ENCODE measurements at places on chromosomes 1 and 21. TPM values are rescaled to one million over a fixed set of nuclear protein-coding genes. Genes with fewer than 3 reads are reported as not detected.

DENND1B gene
- total RNA-seq = 25.9 TPM

TP73 gene
- 0.62 TPM for total RNA-seq

FAM177B gene
- total RNA-seq = not detected

WNT2B gene
- 0.34 TPM for total RNA-seq

ZNHIT6 gene
- total RNA-seq = 18.4 TPM

PHTF1 gene
- total RNA-seq = 22.6 TPM

NR1I3 gene
- not detected for total RNA-seq

MANEAL gene
- total RNA-seq = 1.4 TPM

FMO1 gene
- not detected for total RNA-seq

CD48 gene
- 386 TPM for total RNA-seq

- no peak within 1 kb of the TSS for H3K27ac ChIP-seq
- peak; percentile 31 for DNase-seq
- peaks cover 3% of the 10 kb centered on the region for H3K4me1 ChIP-seq
- H3K36me3 ChIP-seq = peaks cover 2% of the 10 kb centered on the region
- peaks cover 48% of the 10 kb centered on the region for H3K27me3 ChIP-seq
Measured at GRCh38 chr1:56644919-56645676, at the start of gene PRKAA2. Gene PRKAA2 (plus strand): TSS chr1:56645314. CDS start chr1:56645388, 74 bp downstream.

- peak within 1 kb of the TSS; percentile 69 for H3K4me3 ChIP-seq
- DNase-seq = peak; percentile 63
- H3K4me1 ChIP-seq = peaks cover 5% of the 10 kb centered on the region
Measured at GRCh38 chr1:236685917-236686814, at the start of gene ACTN2. Gene ACTN2 (plus strand): TSS chr1:236686499. CDS start chr1:236686674, 175 bp downstream.

GRCh38 chr1:175788586-175789252 lies 45.3 kb upstream of the TNR start:
- no peak overlapping the region for H3K27ac ChIP-seq
- H3K27me3 ChIP-seq = peaks cover 3% of the 10 kb centered on the region
- no peaks in the 10 kb centered on the region for H3K4me1 ChIP-seq
- no peak for DNase-seq

- no peaks in the 10 kb centered on the region for H3K4me1 ChIP-seq
- H3K27me3 ChIP-seq = no peaks in the 10 kb centered on the region
- no peak for DNase-seq
- H3K27ac ChIP-seq = no peak overlapping the region
- no peaks in the 10 kb centered on the region for H3K36me3 ChIP-seq
Measured at GRCh38 chr1:56304975-56305374, 274.4 kb downstream of the PLPP3 start.

DNA sequence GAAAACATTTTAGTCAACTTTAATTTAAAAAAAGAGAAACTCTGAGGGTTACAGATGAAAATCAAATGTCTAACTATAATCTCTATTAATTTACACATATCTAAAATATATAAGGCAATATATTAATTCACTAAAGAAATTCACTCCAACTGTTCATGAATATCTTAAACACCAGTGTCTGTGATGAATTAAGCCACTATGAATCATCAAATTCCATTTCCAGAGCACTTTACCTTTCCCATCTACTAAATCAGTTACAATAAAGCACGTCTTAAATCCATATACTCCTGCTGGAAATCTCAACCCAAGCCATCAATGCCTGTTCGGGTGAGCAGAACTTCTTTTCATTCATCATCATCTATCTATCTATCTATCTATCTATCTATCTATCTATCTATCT lies 4.3 kb downstream of the TAF5L start:
- H3K4me3 ChIP-seq = no peak overlapping the region
- DNase-seq = no peak
- peaks cover 7% of the 10 kb centered on the region for H3K36me3 ChIP-seq
- no peak overlapping the region for H3K27ac ChIP-seq

GRCh38 chr1:80278936-80279335 lies 1272.4 kb upstream of the ADGRL4 start:
- H3K4me1 ChIP-seq = no peaks in the 10 kb centered on the region
- no peak overlapping the region for H3K27ac ChIP-seq
- H3K4me3 ChIP-seq = no peak overlapping the region
- no peaks in the 10 kb centered on the region for H3K36me3 ChIP-seq
- H3K27me3 ChIP-seq = no peaks in the 10 kb centered on the region
- DNase-seq = no peak

- peaks cover 14% of the 10 kb centered on the region for H3K27me3 ChIP-seq
- no peaks in the 10 kb centered on the region for H3K36me3 ChIP-seq
- no peak for DNase-seq
- H3K4me1 ChIP-seq = peaks cover 4% of the 10 kb centered on the region
Measured at GRCh38 chr1:229087906-229088305, 183.0 kb upstream of the RAB4A start.

DNA sequence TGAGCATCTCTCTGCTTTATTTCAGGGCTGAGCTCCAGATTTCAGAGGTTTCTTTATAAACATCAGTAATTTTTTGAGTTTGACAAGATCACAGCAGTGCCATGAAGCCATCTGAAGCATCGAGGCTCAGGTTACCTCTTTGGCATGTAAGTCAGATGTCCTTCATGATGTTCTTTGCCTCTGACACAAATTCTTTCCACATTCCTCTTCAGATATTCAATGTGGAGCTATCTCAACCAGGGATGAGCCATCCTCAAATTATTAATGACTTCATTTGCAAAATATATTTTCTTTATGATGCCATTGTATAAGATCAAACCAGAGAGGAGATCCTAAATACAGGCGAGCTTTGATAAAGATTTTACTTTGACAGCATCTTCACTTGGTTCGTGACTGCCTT lies 256.7 kb downstream of the COL11A1 start:
- no peak overlapping the region for H3K27ac ChIP-seq
- no peak overlapping the region for H3K4me3 ChIP-seq
- H3K27me3 ChIP-seq = no peaks in the 10 kb centered on the region
- no peak for DNase-seq

DNA sequence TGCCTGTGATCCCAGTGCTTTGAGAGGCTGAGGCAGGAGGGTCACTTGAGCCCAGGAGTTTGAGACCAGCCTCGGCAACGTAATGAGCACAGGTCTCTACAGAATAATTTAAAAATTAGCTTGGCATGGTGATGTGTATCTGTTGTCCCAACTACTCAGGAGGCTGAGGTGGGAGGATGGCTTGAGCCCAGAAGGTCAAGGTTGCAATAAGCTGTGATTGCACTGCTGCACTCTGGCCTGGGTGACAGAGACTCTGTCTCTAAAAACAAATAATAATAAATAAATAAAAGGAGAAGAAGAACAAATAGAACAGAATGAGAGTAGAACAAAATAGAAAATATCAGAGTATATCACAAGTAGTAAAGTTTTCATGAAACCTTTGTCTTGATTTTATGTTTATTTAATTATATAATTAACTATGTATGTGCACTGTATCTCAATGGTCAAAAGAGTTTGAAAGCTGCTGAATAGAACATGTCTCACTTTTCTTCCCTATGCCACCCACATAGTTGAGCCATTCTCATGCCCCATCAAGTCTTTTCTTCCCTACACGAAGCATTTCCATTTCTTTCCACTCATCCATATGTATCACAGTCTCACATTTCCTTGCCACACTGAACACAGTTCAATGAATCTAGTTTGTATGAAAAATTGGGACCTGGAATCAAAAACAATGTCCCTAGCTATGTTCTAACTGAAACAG lies 22.9 kb upstream of the APOBEC4 start:
- H3K27ac ChIP-seq = no peak overlapping the region
- H3K36me3 ChIP-seq = peaks cover 2% of the 10 kb centered on the region
- no peaks in the 10 kb centered on the region for H3K4me1 ChIP-seq
- peaks cover 5% of the 10 kb centered on the region for H3K27me3 ChIP-seq
- no peak for DNase-seq
- H3K4me3 ChIP-seq = no peak overlapping the region

DNA sequence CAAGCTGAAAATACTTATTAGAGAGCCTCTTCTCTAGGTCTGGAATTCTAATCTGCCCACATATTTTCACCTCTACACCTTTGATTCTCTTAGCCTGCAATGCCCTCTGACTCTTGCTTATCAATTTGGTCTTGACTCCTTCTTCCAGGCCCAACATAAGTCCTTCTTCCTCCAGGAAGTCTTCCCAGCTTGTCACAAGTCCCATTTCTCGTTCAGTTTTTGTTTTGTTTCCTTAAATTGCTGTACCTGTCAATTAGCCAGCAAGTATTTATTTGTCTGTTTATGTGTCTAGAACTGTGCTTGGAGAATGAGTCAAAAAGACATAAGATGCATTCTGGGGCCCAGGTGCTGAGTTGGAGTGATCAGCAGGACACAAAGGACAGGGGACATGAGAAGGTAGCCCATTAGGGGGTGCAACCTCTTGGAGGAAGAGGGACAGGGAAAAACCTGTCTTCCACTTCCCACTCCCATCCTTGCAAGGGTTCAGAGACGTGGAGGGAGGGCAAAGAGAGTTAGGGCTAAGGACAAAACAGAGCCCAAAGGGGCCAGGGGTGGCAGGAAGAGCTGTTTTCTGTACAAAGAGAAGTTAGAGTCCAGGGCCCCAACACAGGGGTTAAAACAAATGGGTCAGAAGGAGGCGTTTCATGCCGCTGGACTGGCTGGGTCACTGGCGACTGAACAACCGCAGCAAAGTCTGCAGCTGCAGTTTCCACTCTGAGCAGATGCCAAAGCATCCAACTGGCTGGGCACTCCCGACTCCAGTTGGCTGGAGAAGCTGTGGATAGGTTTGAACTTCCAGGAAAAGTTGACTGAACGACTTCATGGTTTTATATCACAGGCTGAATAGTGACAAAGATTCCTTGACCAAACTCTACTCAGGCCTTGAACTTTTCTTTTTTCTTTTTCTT lies 10.7 kb upstream of the CNR2 start:
- peaks cover 1% of the 10 kb centered on the region for H3K4me1 ChIP-seq
- H3K27me3 ChIP-seq = peaks cover 11% of the 10 kb centered on the region
- no peak overlapping the region for H3K27ac ChIP-seq
- H3K36me3 ChIP-seq = no peaks in the 10 kb centered on the region
- DNase-seq = no peak

- H3K27ac ChIP-seq = no peak overlapping the region
- no peak overlapping the region for H3K4me3 ChIP-seq
- H3K4me1 ChIP-seq = no peaks in the 10 kb centered on the region
- DNase-seq = no peak
- H3K36me3 ChIP-seq = no peaks in the 10 kb centered on the region
Measured at GRCh38 chr1:232560940-232561339, 69.0 kb downstream of the SIPA1L2 start.

- peaks cover 4% of the 10 kb centered on the region for H3K4me1 ChIP-seq
- peaks cover 28% of the 10 kb centered on the region for H3K27me3 ChIP-seq
- no peak overlapping the region for H3K4me3 ChIP-seq
- H3K36me3 ChIP-seq = no peaks in the 10 kb centered on the region
Measured at GRCh38 chr1:164562061-164562460, 3.1 kb downstream of the PBX1 start.

- no peak overlapping the region for H3K27ac ChIP-seq
- peaks cover 12% of the 10 kb centered on the region for H3K4me1 ChIP-seq
- no peaks in the 10 kb centered on the region for H3K36me3 ChIP-seq
- H3K4me3 ChIP-seq = peak overlapping the region; percentile 1
- no peak for DNase-seq
Measured at GRCh38 chr1:26598890-26599289, 69.3 kb downstream of the RPS6KA1 start.

DNA sequence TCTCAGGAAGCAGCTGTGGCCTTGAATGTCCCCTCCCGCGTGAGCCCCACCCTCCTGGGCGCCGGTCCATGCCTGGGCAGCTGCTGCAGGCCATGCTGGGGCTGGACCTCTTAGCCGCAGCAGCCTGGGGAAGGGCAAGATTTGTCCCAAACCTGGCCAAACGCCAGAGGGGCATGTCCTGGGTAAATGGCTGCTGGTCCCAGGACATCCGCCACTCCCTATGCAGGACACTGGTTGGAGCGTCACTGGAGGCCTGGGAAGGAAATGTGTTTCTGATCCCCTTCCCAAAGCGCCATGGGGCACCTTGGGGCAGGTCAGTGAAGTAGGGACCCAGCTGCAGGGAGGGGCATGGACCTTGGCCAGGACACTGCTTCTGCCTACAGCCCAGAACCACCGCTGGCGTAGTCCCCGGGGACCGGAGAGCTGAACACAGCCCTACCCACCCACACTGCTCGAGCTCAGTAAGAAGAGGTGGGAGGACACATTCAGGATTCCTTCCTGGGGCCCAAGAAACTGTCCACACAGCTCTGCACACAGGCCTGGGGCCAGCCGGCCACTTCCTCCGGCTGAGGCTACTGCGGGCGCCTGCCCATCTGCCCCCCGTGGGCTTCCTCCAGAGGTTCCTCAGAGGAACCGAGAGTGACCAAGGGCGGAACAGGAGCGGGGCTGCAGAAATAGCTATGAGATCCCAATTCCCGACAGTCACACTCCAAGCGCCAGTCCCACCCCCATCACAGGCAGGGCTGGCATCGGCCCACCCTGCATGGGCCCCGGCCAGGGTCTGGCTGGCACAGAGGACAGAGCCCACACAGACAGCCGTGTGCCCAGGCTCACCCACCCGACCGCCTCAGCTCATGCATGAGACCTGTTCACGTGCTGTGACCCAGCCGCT lies 10.8 kb upstream of the PLEKHG5 start:
- H3K36me3 ChIP-seq = no peaks in the 10 kb centered on the region
- DNase-seq = no peak
- peaks cover 8% of the 10 kb centered on the region for H3K4me1 ChIP-seq
- peaks cover 11% of the 10 kb centered on the region for H3K27me3 ChIP-seq

DNA sequence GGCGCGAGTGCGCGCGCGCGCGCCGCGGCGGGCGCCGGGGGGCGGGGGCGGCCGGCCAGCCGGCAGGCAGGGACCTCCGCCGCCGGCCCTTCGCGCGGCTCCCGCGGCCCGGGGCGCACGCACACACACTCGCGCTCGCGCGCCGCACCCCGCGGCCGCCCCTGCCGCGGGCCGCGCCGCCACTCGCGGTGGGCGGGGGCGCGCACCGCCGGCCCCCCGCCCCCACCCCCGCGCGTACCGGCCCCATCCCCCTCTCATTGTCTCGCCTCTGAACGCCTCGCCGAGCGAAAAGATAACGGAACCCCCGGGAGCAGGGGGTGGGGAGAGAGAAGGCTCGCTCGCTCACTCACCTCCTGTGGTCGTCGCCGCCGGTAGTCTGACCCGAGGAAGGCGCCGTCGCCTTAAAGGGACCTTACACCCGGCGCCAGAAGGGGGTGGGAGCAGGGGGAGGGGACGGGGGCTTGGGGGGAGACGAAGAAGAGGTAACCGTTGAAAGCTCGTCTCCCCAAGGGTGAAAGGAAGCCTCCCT lies 428 bp downstream of the POGZ start:
- peaks cover 3% of the 10 kb centered on the region for H3K36me3 ChIP-seq
- H3K27me3 ChIP-seq = peaks cover 18% of the 10 kb centered on the region
- H3K4me3 ChIP-seq = peak overlapping the region; percentile 84
- DNase-seq = peak; percentile 68

DNA sequence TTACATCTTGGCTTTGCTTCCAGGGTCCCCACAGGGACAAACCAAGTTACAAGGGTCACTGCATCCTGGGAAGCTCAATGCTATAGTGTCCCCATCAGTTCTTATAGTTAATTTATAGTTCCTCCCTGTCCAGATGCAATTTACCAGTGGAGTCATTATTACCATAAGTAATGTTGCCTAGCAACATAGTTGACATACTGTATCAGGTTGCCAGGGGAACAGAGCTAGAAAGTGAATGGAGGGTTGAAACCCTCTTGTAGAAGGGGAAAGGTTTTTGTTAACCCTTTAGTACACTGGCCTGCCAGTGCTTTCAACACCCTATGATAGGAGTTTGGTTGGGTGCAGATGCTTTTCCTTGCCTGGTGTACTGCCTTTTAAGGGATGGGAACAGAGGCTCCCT lies 34.3 kb upstream of the TTC4 start:
- H3K4me1 ChIP-seq = peaks cover 1% of the 10 kb centered on the region
- H3K4me3 ChIP-seq = no peak overlapping the region
- H3K27ac ChIP-seq = no peak overlapping the region
- peaks cover 2% of the 10 kb centered on the region for H3K27me3 ChIP-seq
- no peaks in the 10 kb centered on the region for H3K36me3 ChIP-seq

GRCh38 chr1:204338997-204339396 lies 20.7 kb downstream of the PLEKHA6 start:
- H3K36me3 ChIP-seq = no peaks in the 10 kb centered on the region
- no peak for DNase-seq

Measured in activated naive CD8-positive, alpha-beta T cell treated with anti-CD3 and anti-CD28 coated beads, Interleukin-2, amount 10 ng/mL, durations not matched to agents 7 days and 5 days (primary cell).